ENCODE measurements at places on chromosomes 12 and 14.

GRCh38 chr14:72625689-72626088 is 268.2 kb downstream of the DPF3 start:
- DNase-seq, result no peak

- no peak for DNase-seq
Measured at GRCh38 chr12:66049538-66050282, 80.8 kb downstream of the LLPH start.

- no peak for DNase-seq
Measured at GRCh38 chr12:118098401-118098800, 5.4 kb downstream of the VSIG10 start.

- DNase-seq, result peak; percentile 9
Measured at GRCh38 chr12:132175496-132176384, 31.5 kb downstream of the NOC4L start.

DNA sequence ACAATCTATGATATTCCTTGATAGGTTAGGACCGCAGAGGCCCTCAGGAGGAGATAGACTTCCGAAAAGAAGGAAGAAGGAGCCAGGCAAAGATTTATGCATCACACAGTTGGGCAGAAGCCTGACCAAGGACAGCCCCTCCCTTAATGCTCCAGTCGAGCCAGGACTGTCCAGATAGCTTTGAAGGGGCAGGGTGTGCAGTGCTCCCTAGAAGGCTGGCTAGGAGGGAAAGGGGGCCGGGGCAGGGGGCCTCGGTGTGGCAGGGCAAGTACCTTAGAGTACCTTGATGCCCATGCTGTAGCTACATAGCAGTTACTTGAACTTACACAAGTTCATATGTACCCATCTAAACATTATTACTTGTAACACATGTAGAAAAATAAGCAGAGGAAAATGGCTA is 94.7 kb upstream of the NOS1 start:
- DNase-seq, result no peak

DNA sequence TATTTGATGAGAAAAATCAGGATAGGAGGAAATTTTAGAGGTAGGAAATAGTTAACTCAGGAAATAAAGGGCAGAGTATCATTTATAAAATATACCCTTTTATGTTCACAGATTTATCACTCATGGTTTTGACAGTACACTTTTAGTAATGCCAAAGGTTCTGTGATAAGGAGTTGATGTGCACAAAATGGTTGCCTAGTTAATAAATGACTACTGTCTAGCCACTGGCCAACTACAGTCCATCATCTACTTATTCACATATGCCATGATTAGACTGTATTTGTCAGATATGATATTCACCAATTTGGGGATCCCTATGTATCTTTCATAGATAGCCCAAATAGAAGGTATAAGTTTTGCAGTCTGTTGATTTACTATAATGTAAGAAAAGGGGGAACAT is 19.2 kb upstream of the GXYLT1 start:
- DNase-seq, result no peak

- DNase-seq, result no peak
Measured at GRCh38 chr12:107590814-107591375, 94.7 kb upstream of the PWP1 start.

GRCh38 chr12:80226576-80226975 is 127.2 kb downstream of the OTOGL start:
- no peak for DNase-seq

GRCh38 chr12:3685830-3686229 is 67.1 kb downstream of the CRACR2A start:
- DNase-seq, result no peak

DNA sequence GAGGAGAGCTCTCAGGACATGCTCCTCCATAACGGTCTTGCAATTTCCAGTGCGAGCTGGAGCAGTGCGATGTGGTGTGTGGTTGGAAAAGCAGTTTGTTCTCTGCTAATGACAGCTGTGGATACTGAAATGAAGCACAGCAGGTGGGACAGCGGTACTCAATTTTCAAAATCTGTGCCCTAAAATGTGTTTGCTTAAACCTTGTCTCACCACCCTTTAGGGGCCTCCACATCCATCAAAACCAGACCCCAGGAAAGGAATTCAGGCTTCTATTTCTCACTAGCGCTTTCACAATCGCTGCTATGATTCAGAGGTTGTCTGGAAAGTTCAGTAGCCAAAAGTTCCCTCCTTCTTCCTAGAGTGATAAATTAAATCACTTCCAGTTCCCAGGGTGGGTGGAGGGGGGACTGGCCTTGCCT is 440.8 kb downstream of the EGLN3 start:
- DNase-seq, result no peak

DNA sequence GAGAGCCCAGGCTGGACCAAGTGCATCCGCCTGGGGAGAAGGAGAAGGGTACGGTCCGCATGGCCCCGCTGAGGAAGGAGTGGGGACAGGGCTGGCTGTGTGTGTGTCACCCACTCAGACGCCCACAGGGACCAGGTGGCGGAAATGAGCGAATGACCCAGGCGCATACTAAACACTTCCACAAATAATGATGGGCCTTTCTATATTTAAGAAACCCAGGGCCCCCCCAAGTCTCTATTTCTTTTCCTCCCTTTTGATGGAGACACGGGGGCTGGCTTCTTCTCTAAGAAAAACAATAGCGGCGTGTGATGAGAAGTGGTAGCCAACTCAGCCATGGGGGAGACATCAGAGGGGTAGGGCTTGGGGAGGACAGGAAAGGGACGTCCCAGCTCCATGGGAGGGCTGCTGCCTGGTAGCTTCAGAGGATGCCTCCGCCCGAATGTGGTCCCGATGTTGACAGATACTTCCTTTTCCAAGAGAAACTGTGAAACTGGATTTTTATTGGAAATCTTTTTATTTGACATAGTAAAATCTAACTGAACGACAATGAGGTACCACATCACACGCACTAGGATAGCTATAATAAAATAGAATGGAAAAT is 6.3 kb upstream of the MAP1LC3B2 start:
- DNase-seq, result no peak

GRCh38 chr14:22838631-22839041 is 2.3 kb downstream of the MMP14 start:
- DNase-seq, result no peak

- DNase-seq, result no peak
Measured at GRCh38 chr14:33928895-33929294, 22.0 kb downstream of the EGLN3 start.

DNA sequence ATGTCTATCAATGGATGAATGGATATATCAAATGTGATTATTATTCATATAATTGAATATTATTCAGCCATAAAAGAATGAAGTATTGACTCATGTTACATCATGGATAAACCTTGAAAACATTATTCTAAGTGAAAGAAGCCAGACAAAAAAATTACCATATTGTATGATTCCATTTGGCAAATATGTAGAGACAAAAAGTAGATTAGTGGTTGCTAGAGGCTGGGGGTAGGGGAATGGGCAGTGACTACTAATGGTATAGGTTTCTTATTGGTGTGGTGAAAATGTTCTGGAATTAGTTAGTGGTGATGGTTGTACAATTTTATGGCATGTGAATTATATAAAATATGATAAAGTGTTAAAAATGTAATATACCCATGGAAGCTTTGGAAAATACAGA is 31.8 kb upstream of the GNS start:
- DNase-seq, result no peak

- DNase-seq, result no peak
Measured at GRCh38 chr12:107379852-107380567, 286.7 kb upstream of the CRY1 start.

DNA sequence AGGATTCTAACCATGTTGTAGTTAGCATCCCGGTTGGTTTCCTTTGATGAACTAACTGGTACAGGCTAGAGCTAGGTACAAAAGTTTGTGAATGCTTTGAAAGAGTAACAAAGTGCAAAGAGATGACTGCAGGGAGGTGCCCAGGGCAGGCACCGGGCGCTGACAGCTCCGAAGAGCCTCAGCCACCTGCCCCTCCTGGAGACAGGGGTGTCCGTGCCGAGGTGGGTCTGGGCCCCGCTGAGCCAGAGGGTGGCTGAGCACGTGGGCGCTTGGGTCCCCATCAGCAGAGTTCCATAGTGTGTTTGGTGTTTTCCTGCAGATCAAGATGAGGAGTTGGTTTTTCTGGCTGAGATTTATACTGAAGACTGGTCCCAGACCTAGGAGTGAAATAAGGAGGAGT is 19.9 kb downstream of the PRKAB1 start:
- DNase-seq, result no peak

DNA sequence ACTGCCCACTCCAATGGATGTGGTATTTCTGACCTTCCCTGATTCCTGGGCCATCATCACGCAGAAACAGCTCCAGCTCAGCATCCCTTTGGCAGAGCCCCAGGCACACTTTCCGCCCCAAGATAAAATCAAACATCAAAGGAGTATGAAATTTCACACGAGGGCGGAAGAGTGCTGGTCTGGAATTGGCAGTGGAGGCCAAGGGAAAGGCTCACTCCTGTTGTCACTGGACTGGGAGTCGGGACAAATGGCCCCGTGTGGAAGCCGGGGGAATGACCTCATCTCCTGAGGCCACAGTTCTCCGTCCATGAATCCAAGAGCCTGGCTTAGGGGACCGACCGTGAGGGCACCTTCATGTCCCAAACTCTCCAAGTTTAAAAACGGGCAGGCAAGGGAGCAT is 40.9 kb downstream of the FZD10 start:
- DNase-seq, result no peak

DNA sequence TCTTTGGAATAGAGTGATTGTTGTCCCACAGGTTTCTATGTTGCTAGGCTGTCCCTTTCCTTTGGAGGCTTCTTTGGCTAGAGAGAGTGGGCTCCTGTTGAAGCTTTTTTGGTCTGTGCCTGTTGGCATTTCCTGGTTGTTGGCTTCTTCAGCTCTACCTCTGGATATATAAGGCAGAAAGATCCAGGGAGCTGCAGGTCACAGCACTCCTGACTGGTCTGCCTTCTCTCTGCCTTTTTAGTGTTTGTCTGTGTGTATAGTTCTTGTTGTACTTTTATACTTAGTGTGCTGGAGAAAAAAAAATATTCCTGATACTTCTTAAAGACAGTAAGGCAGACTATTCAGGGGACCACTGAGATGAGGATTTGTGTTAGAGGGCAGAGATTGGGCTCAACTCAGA is 202.7 kb downstream of the FBXL14 start:
- no peak for DNase-seq

DNA sequence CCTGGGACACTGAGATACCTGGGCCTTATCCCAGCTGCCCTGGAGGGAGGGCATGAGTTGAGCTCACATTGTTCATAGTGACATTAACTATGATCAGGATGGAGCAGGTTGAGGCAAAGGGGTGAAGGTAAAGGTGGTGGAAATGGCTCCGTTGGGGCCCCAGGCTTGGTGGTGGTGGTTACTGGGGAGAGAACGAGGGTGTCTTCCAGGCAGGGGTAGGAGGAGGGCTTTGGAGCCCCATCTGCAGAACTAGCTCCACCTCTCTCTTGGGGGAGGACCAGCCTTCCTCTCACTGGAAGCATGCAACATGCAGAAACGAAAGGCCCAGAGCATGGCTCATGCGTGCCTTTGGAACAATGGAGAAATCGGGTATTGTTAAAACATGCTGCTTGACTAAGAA is 217.0 kb downstream of the SLC41A2 start:
- DNase-seq, result no peak

DNA sequence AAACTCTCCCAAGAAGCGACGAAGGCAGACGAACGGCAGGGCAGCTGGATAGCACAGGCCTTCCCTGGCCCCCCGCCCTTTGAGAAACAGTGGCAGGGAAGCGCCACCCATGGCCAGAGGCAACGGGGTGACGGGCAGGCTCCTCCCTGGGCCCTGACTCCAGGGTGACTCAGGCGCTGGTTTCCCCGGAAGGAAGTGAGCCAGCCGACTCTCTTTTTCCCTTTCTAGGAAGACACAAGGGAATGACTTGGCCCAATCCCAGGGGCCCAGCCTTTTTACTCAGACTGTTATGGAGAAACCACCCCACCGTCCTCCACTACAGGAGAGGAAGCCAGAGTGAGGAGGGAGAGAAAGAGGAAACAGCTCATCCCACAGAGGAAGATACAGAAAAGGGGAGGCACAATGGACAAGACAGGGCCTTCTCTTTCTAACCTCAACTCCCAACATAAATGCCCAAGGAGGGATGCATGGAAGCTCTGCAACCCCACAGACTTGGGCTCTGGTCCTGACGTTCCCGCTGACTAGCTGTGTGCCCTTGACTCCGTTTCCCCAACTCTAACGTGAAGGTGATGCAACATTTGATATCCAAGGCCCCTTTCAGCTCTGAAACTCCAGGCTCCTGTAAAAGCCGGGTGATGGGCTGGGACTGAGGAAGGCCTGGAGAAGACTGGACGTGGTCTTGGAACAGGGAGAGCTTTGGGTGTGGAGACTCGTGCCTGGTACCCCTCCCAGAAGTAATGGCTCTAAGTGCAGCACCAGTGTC is 27.9 kb downstream of the ACTN1 start:
- DNase-seq, result no peak

All from T-helper 17 cell (primary cell).